ENCODE measurements at places on chromosomes 3 and 15.

DNA sequence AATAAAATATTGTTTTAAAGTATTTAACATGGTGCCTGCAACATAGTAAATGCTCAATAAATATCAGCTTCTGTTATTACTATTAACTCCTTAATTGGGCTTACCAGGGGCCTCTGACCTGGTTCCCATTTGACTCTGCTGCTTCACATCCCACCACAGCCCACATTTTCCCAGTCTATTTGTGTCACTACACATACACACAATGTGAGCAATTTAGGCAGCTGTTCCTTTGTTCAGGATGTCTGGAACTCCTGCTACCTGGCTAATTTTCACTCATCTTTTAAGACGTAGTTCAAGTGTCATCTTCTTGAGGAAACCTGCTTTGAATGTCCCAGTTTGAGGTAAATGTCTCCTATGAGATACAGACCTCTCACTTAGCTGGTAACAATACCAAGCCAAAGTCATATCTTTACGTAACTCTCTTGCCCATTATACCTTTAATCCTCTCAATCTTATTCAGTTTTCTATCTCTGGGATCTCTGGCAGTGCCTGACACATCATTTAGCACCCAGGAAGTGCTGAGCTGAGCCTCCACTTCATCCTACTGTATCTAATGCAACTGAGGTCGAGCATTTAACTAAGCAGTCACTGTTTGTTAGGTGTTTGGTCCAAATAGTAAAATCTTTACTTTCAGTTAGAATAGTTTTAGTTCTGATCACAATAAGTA, 4.4 kb downstream of the TGFBR2 start:
- peak; percentile 41 for DNase-seq

GRCh38 chr3:181210275-181210674, 220.7 kb upstream of the DNAJC19 start:
- no peak for DNase-seq

DNA sequence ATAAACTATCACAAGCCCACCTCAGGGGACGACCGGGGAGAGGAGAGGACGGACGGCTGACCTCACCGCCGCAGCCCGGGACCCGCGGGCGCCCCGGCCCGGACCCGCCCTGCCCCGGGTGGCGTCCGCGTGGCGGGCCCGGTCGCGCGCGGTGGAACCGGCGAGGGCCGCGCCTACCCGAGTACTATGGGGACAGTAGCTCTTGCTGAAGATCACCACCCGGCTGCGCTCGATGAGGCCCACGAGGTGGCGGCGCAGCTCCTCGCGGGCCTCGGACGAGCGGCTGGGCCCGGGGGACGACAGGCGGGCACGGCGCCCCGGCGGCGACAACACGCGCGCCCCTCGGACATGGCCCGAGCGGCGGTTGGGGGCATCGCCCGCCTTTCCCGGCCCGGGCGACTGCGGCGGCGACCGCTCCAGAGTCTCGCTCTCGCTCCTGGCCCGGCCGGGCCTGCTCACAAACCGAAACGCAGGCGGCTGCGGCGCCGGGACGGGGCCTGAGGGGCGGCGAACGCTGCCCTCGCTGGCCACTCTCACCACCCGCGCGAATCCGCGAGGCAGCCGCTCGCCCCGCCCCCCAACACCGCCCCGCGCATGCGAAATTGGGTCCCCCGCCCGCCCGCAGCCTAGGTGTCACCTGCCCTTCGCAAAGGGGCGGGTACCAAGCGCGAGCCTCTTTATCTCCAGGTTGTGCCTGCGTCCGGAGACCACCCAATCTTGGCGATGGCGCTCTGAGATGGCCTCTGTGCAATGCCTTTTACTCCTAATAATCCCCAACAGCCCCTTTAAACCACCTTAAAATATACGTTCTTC, at the start of gene TXNRD3:
TXNRD3 (minus strand) TSS at position 554 of the 813 bp plus-strand sequence.
- DNase-seq, result peak; percentile 68

- DNase-seq, result no peak
Observed at GRCh38 chr15:72892986-72893385, 109.4 kb upstream of the ADPGK start.

- DNase-seq, result no peak
Observed at GRCh38 chr3:112966633-112967032, 8.3 kb downstream of the CD200R1 start.

- DNase-seq, result peak; percentile 40
Observed at GRCh38 chr3:160707187-160707794, 30.3 kb downstream of the ARL14 start.

DNA sequence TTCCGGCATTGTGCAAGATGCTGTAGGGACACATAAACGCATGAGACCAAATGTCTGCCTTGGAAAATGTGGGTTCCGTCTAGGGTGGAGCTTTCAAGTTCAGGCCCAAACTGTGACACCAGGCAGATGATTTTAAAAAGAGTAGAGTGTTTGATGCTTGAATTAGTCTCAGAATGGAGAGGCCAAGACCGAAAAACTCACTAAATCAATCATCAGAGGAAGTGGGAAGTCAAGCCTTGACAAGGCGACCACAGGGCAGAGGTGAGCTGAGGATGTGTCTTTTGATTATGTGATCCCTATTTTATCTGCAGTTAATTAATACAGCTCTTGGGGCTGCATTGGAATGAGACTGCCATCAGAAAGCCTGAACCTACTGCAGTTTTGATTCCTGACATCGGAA, 275.4 kb downstream of the ABHD5 start:
- no peak for DNase-seq

All from CD4-positive, alpha-beta T cell treated with Interleukin-4 for 1 hour (primary cell).